ENCODE measurements at places on chromosomes 11 and 22.

DNA sequence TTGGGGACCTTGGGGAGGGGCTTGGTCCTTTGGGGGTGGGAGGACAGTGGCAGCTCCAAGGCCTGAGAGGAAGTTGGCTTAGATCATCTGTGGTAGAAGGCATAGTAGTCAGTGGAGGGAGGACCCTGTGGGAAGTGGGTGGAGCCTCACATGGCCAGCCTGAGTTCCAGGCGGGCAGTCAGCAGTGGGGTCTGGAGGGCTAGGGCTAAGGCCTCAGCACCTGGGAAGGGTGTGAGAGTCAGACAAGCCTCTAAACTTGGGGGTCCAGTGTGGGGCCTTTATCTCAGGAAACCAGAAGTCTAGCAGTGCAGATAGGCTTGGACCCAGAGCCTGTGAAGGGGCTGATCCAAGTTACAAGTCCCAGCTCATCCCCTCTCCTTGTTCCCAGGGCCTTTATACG, 4.0 kb downstream of the NLRX1 start:
- no peak for DNase-seq

DNA sequence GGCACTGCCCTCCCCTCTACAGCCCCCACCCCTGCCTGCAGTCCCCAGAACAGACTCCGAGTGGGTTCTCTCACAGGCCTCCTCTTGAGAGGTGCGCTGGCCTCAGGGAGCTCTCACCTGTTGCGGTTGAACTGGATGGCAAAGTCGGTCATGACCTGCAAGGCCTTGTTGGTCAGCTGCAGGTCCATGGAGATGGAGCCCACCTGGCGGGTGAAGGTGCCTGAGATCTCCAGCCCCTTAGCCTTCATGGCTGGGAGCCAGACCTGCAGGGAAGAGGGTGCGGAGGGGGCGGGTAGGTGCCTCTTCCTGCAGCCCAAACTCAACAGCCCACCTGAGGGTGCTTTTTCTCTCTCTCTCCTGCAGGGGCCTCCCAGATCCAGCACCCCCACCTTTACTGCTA, 18.7 kb upstream of the RASL10A start:
- DNase-seq = no peak

DNA sequence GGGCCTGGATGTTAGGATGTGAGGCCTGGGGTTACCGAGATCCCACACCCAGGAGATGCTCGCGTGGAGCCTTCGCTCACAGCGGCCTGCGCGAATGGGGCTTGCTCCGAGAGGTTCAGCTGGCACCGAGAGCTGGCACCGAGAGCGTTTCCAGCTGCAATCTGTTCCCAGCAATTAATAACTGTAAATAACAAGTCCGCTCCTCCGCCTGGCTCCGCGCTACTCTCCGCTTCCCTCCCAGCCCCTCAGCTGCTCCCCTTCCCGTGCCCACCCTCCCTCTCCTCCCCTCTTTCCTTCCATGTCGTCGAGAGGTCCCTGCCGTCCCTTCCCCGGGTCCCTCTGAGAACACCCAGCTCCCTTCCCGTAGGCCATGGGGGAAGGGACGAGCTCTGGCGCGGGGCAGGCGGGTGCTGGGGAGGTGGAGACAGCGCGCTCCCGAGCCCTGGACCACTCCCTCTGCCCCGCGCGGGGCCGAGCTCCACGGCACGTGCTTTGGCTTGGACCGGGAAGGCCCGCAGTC, 110.8 kb downstream of the WNT7B start:
- DNase-seq = no peak

- no peak for DNase-seq
Observed at GRCh38 chr22:44616882-44617655, 84.9 kb upstream of the PRR5 start.

DNA sequence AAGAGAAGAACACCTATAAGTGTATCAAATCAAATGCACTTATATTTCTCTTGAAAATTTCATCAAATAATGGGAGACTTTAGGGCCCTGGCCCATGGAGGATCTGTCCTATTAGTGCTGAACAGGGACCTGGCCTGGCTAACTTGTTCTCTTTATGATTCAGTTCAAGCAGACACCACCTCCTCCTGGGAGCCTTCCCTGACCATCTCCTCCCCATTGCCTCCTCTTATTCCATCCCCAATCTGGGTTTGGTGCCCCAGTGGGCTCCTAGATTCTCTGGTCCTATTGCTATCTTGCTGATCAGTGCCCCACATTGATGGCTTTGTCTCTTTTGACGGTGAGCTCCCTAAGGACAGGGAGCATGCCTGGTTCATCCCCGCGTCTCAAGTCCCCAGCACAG, 60.1 kb downstream of the MICAL2 start:
- DNase-seq = no peak

GRCh38 chr11:36619502-36619901, 21.5 kb upstream of the RAG2 start:
- no peak for DNase-seq

DNA sequence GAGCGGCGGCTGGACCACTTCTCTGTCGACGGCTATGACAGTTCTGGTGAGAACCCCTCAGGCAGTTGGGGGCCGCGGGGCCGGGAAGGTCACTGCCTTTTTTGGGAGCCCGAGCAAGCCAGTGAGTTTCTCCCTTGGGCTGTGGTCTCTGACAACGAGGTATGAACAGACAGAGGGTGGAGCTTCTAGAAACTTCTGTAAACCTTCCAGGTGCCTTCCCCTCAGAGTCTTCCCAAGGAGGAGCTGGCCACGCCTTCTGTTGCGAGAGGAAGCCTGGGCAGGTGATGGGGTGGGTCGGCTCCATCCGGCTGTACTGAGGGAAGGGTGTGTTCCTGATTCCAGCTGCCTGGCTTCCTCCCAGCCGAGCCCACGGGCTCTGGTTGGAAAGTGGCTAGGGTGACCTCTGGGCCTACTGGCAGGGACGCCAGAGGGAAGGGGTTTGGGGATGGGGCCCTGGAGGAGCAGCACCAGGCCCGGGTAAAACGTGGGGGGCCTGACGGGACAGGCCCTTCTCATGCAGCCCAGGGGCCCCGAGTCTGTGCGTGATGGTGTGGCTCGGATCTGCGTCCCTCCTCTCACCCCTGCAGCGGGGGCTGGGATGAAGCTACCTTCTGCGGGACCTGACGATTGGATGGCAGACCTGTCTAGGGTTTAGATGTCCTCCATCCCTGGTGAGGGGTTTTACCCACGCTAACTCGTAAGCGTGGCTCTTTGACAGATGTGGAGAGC, 110.8 kb downstream of the KCNQ1OT1 start:
- no peak for DNase-seq

Data from stimulated activated CD8-positive, alpha-beta memory T cell treated with anti-CD3 and anti-CD28 coated beads, Interleukin-15, amount 100 ng/mL, for 48 hours (primary cell).